ENCODE measurements at places on chromosomes 4 and X.

GRCh38 chr4:184534511-184535391 lies 60.4 kb upstream of the IRF2 start:
- no peak for DNase-seq

- DNase-seq: no peak
Measured at GRCh38 chr4:40493160-40493559, 136.5 kb downstream of the RBM47 start.

- DNase-seq: no peak
Measured at GRCh38 chrX:114976292-114976691, 41.1 kb downstream of the IL13RA2 start.

GRCh38 chr4:85018983-85019382 lies 52.5 kb upstream of the WDFY3 start:
- no peak for DNase-seq

- no peak for DNase-seq
Measured at GRCh38 chrX:118632862-118633261, 94.5 kb upstream of the IL13RA1 start.

DNA sequence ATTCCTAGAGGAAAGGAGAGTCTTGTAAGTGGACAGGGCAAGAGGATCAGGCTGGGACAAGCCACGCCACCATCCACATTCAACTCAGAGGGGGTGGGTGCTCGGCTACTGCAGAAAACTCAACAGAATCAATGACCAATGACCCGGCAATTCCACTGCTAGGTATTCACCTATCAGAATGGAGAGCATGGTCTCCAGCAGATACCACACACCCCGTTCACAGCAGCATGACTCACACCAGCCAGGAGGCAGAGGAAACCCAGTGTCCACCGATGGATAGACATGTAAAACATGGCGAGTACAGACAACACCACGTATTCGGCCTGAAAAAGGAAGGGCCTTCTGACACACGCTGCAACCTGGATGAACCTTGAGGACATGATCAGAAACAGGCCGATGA lies 175.9 kb downstream of the AFAP1 start:
- DNase-seq: no peak

DNA sequence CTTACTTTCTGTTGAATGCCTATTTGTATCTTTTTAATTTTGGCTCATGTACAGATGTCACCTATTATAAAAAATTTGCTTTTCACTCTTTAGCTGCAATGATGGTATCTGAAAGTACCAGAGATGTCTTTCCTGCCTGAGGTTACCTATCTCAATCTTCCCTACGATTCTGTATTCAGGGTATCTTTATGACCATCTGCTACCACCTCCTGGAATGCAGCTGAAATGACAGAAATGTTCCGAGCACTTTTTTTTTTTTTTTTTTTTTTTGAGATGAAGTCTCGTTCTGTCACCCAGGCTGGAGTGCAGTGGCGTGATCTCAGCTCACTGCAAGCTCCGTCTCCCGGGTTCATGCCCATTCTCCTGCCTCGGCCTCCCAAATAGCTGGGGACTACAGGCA lies 136.4 kb downstream of the REPS2 start:
- DNase-seq: peak; percentile 0

- no peak for DNase-seq
Measured at GRCh38 chrX:8005678-8006347, 78.6 kb upstream of the PNPLA4 start.

Measured in HCT116 (cell line).